ENCODE measurements at places on chromosomes 2 and 18.

DNA sequence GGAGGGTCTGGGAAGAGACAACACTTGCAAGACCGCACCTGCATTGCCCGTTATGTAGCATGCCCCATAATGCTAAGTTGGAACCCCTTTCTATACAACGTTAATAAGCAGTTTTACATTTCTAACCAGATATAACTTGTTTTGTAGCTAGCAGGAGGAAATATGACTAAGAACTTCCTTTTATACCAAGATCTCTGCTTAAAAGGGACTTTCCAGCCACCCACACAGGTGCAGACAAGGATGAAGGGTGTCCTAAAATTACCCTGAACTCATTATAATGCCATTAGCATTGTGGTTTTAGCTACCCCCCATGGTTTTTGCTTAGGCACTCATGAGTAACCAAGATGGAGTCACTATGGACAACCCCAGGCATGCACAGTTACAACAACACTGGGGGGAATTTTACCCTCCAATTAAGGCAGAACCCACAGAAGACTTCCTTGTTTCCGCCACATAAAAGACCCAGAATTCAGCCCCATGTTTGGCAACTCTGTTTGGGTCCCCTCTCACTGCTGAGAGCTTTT lies 362.8 kb downstream of the CBLN2 start:
- DNase-seq: no peak

DNA sequence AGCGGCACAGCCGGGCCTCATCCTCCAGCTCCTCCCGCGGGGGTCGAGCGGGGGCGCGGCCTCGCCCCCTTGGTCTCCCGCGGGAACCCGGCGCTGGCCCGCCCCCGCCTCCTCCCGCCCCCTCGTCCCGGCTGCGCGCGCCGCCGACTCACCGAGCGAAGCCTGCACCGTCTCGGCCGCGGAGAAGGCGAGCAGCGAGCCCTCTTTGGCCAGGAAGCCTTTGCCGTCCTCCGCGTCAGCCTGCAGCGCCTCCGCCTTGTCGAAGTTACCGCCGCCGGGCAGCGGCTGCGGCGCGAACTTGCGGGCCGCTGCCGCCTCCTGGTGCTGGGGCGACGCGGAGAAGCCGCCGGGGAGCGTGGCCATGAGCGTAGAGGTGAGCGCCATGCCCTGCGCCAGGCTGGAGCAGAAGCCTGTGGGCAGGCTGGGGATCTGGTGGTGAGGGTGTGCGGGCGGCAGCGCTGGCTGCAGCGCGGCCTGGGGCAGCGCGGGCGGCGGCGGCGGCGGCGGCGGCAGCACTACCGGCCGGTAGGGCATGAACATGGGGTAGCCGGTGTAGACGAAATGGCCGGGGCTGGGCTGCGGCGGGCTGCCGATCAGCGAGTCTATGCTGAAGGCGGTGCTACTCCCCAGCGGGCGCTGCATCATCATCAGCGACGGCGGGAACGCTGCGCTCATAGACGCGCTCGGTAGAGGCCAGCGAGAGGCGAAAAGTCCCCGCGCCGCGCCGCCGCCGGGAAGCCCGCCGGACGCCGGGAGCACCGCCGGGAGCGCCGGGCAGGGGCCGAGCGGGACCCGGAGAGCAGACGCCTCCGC lies 683 bp downstream of the GBX2 start:
- DNase-seq: no peak

DNA sequence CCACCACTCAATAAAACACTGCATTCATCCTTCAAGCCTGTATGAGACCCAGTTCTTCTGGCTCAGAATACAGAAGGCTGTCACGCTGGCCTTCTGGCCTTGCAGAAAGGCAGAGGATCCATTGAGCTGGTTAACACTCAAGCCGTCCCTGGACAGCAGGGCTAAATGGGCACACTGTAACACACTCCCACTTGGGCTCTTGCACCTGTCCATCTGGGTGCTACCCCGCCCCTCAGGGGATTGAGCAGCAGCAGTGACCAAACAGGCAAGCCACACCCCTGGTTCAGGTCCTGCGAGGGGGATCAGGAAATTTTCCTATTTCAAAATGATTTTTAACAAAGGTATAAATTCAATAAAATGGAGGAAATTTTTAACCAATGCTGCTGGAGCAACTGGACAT lies 936.0 kb downstream of the CNTNAP5 start:
- no peak for DNase-seq

DNA sequence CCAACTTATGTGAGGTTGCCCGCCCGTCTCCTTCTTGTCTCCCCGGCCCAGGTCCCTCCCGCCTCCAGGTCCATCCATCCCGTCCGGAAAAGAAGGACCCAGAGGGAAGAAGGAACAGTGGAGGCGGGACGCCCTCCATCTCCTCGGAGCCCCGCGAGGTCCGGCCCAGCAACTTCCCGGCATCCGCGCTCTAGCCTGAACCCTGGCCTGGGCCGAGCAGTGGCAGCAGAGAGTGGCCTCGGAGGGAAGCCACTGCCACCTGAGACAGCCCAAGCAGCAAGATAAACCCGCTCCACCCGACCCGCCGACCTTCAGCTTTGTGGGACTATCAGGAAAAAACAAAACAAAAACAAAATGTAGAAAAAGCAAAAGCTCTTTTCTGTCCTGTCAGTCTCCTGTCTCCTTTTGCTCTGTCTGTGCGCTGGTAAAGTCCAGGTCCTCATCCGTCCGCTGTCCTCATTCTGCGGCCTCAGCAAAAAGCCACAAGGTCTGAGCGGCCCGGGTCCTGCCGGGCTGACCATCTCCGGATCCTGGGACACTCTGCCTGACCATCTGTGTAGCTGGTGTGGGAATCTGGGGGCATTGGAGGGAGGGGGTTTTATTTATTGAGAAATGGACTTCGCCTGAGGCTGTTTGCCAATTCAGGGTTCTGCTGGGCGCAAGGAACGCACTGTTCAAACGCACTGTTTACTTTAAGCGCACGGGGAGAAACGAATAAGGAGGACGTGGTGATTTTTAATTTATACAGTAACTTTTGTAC lies 3.1 kb downstream of the DLX1 start:
- DNase-seq: no peak

DNA sequence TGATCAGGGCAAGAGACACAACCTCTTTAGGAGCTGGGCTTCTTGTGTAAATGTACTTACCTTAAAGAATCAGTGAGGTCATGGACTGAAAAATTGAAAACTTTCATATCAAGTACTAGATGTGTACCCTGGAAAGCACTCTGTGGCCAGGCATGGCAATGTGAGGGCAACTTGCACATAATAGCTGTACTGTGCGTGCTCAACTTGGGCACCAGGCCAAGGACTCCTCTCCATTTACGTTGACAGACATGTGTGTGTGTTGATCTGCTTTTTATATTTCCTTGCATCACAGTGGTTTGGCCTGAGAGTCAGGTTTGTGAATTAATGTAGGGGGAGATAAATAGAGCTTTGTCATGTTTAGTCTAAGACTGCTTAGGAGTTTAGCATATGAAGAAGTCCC lies 669.5 kb upstream of the REG3G start:
- DNase-seq: no peak

- no peak for DNase-seq
These were observed 73.4 kb downstream of the COL4A3 start for GRCh38 chr2:227237786-227238185.

- no peak for DNase-seq
These were observed 273.6 kb downstream of the ALPK2 start for GRCh38 chr18:58355243-58355642.

DNA sequence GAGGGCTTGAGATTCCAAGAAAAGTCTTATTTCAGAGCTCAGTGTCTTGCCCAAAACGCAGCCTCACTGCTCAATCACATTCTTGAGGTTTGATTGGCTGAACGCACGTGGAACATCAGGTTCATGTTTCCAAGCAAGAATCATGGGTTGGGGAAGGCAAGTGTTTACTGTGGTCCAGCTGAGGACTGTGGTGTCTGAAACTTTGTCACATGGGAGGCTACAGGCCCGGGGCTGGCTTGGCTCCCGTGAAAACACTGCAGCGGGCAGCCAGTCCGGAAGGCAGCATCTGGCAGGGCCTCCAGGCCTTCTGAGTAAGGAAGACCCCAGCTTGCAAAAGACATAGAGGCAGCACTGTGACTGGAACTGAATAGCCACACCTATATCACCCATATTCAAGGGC lies 84.7 kb downstream of the POLR1A start:
- DNase-seq: no peak

DNA sequence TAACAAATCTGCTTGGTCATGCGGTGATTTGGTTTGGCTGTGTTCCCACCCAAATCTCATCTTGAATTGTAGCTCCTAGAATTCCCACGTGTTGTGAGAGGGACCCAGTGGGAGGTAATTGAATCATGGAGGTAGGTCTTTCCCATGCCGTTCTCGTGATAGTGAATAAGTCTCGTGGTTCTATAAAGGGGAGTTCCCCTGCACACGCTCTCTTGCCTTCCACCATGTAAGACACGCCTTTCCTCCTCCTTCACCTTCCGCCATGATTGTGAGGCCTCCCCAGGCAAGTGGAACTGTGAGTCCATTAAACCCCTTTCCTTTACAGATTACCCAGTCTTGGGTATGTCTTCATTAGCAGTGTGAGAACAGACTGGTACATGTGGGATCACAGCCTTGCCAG lies 36.7 kb downstream of the TRABD2A start:
- no peak for DNase-seq

DNA sequence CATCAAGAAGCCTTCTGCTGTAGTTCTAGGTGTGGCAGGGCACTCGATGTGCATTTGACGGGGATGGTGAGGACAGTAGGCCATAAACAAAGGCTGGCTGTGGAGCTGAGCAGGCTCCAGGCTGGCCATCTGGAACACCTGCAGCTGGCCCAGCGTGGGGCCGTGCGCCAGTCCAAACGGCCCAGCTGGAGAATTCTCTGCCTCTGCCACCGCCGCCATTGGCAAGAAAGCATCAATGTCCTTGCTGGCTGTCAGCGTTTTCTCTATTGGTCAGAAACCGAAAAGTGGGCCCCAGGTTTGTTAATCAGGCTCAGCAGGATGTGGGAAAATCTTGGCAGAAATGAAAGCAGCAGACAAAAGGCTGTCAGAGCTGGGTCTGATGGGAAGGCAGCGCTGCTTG lies 24.0 kb upstream of the CTIF start:
- DNase-seq: no peak

DNA sequence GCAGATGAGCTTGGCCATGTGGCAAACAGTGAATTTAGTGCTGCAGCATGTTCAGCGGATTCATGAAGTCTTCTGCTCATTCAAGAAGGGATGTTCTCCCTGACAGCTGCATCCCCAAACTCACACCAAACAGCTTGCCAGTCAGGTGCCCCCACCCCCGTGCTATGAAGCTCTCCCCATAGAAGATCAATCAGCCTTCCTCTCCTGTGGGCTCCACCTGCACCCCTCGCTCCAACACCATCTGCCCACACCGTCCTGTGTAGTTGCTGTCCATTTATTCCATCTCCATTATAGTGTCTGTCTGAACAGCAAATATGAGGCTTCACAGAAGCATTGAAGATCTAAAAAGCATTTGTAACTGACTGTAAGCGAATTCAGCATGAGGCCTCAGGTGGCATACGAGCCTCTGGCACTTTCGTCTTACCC lies 218.9 kb downstream of the BCL2 start:
- no peak for DNase-seq

- no peak for DNase-seq
These were observed 91.7 kb downstream of the DTNA start for GRCh38 chr18:34801774-34802173.

GRCh38 chr2:11872948-11873269 lies 126.5 kb downstream of the LPIN1 start:
- DNase-seq: no peak
